HFFc6 (cell line): ENCODE measurements at places on chromosomes 12 and 14.

GRCh38 chr12:49635656-49636055 is 12.3 kb downstream of the PRPF40B start:
- DNase-seq = no peak

DNA sequence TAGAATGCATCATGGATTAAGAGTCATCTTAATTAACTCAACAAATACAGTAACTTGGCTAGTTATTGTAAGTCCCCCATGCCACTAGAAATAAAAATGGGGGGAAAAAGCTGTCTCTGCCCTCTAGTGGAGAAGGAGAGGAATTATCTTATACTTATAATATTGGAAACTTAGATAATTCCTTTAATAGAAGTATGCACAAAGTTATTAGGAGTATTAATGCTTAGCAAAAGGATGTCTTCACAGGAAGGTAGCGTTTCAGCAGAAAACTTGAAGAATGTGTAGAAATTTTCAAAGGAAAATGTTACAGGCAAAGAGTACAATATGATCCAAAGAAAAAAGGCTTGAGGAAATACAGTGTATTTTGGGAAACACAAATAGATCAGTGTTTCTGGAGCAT is 19.8 kb downstream of the OR5AU1 start:
- DNase-seq = no peak

DNA sequence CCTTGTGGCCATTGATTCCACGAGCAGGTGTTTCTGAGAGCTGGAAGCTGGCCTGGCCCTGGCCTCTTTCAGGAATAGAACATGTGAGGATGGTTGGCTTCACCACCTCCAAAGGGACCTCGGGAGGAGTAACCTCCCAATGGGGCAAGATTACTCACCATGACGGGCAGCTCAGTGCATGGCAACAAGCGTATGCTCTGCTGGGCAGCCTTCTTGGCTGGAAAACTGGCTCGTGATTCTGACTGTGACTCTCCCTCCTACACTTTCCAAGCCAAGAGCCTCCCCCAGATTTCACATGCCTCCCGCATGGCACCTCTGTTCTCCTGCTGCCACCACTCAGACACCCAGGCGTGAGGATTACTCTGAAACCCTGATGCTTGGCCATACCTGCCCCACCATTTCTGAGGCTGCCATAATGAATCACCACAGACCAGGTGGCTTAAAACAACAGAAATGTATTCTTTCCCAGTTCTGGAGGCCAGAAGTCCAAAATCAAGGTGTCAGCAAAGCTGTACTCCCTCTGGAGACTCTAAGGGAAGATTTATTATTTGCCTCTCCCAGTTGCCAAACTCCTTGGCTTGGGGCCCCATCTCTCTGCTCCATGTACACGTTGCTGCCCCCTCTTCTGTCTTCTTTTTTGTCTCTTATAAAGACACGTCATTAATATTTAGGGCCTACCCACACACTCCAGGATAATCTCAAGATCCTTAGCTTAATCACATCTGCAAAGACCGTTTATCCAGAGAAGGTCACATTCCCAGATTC is 215.9 kb downstream of the CHST11 start:
- DNase-seq = no peak

GRCh38 chr14:88079624-88080023 is 74.7 kb downstream of the GPR65 start:
- DNase-seq = no peak

GRCh38 chr12:109544955-109545531 is 28.3 kb downstream of the MMAB start:
- DNase-seq = peak; percentile 20

GRCh38 chr14:103121846-103122584 is 1.2 kb upstream of the TNFAIP2 start:
- DNase-seq = no peak

- no peak for DNase-seq
Measured at GRCh38 chr14:74896400-74896799, 14.7 kb downstream of the DLST start.

GRCh38 chr12:7542813-7543212 is 39.2 kb upstream of the CD163 start:
- DNase-seq = peak; percentile 26
